AML-193 (cell line): ENCODE measurements at places on chromosomes 6 and 20.

GRCh38 chr6:105774247-105774646 lies 311.9 kb upstream of the PRDM1 start:
- DNase-seq: no peak

DNA sequence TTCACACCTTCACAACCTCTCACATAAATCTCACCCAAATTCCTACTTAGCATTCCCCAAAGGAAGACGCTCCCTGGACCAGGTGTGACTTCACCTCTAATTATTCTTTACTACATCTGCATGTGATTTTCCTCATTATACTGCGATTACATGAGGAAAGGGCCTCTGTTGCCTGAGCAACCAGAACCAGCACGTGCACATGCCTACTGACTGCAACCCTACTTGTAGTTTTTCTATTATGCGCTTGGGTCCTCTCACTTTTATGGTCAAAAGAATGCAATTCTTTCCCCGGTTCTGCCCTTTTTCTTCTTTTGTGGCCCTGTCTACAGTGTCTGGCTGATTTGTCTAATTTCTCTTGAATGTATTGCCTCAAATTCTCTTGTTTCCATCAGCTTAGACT lies 20.4 kb upstream of the ANKEF1 start:
- no peak for DNase-seq

DNA sequence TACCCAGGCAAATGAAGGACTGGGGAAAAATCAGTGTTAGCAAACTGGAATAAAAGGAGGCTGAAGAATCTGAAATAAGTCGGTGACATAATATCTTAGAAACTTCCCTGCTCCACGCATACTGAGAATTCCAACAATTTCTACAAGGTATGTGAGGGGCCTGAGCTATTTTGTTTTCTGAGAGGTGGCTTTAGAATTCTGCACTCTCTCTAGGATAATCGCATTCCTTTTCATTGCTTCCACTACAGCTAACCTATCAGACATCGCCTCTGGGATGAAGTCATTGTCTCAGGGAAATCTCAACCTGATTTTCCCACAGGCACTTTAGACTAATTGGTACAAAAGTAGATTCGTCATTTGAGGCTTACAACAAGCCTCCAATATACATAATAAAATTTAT lies 740.8 kb downstream of the PHF3 start:
- DNase-seq: no peak

DNA sequence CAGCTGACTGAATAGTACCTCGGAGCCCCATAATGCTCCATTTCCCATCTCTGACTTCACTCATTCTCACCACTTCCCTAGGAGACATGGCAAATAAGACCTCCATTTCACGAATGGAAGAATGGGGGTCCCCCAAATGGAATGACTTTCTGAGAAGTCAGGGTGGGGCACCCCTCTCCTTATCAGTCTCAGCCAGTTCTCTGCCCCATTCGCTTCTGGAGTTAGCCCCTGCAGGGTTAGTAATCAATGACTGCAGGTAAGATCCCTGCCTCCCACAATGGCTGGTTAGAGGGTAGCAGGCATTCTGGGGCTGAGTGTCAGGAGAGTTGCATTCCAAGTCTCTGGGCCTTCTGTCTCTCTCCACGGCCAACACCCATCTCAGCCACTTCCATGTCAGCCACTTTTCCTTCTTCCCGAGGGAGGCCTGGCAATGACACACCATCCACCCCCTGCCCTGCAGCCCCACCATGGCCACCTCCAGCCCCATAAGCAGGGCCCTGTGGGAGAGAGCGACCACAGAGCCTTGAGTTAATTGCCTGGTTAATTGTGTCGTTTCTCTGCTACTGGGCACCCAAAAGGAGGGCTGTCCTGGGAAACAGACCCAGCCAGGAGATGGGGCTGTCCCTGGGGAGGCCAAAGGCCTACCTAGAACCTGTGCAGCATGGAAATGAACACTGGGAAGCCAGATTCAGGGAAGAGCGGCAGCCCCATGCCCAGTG lies 13.4 kb downstream of the CCDC167 start:
- no peak for DNase-seq

DNA sequence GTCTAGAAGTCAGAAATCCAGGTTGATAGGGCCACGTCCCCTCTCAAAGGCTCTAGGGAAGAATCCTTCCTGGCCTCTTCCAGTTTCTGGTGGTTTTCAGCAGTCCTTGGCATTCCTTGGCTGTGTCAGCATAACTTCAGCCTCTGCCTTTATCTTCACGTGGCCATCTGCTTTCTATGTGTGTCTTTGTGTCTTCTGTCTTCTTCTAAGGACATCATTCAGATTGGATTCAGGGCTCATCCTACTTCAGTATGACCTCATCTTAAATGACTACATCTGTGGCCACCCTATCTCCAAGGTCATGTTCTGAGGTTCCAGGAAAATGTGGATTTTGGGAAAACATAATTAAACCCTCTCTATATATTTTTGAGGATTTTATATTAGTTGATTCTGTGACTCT lies 23.0 kb downstream of the C6orf89 start:
- no peak for DNase-seq

- peak; percentile 56 for DNase-seq
Measured at GRCh38 chr6:167350731-167351655, 26.1 kb downstream of the TTLL2 start.

GRCh38 chr6:85772641-85773040 lies 130.0 kb upstream of the SYNCRIP start:
- DNase-seq: no peak

GRCh38 chr6:111172563-111172962 lies 85.3 kb downstream of the SLC16A10 start:
- DNase-seq: no peak

DNA sequence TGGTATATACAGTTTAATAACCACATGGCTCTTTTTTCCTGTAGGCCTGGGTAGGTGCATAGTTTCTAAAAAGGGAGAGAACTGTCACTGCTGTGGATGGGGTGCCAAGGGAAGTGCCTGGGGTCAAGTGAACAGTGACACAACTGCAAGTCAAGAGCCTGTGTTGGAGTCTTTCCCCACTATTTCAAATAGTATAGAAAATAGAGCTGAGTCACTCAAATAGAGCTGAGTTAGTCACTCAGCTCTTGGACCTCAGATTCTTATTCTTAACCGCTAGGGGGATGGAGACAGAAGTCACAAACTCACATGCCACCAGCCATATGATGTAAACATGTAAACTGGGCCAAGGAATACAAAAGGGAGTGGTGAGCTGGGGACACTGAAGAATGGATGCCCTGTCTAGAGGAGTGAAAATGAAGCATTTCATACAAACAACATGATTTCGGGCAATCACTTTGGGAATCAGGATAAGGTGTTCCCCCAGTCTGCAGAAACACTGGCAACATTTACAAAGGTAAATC lies 2.1 kb downstream of the NQO2 start:
- DNase-seq: peak; percentile 99

- DNase-seq: no peak
Measured at GRCh38 chr6:3392930-3393835, 63.7 kb downstream of the SLC22A23 start.

DNA sequence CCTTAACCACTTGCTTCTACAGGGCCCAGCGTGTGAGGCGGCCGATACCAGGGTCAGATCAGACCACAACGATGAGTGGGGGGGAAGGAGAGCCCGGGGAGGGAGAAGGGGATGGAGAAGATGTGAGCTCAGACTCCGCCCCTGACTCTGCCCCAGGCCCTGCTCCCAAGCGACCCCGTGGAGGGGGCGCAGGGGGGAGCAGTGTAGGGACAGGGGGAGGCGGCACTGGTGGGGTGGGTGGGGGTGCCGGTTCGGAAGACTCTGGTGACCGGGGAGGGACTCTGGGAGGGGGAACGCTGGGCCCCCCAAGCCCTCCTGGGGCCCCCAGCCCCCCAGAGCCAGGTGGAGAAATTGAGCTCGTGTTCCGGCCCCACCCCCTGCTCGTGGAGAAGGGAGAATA lies 2.8 kb downstream of the RING1 start:
- DNase-seq: no peak

- no peak for DNase-seq
Measured at GRCh38 chr6:98634569-98634968, 199.8 kb upstream of the POU3F2 start.

GRCh38 chr6:153442096-153442495 lies 311.0 kb upstream of the RGS17 start:
- no peak for DNase-seq

- DNase-seq: no peak
Measured at GRCh38 chr6:92945799-92946198, 473.6 kb downstream of the EPHA7 start.

DNA sequence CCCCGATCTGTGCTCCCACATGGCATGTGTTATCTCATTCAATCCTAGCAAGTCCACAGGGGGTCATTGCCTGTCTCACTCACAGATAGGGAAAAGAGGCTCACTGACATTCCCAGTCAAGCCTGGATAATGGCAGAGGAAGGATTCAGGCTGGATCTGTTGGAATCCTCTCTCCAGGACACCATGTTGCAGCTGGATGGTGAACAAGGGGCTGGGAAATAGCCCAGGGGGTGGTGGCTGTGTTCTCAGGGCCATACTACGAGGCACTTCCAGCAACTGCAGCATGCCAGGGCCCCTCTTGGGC lies 5.0 kb upstream of the SPDEF start:
- no peak for DNase-seq

DNA sequence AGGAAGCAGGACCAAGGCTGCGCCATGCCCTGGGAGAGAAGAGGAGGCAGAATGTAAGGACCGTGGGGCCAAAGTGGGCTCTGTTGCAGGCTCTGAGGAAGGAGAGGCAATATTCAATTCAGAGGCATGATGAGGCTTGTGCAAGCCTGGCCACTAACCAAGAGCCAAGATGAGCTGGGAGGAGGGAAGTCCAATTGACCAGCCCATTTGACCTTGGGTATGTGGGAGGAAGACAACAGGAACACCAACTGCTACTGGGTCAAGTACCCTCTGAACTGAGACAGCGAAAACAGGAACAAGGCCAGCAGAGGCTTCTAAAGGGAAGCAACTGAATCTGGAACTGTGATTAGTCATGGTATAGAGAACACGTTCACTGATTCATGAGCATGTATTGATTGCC lies 779.6 kb downstream of the MAFB start:
- DNase-seq: no peak

- no peak for DNase-seq
Measured at GRCh38 chr6:28462401-28462800, 19.1 kb upstream of the ZSCAN23 start.

- peak; percentile 67 for DNase-seq
Measured at GRCh38 chr6:21593412-21593926, at the start of gene SOX4. Gene SOX4 (plus strand): TSS chr6:21593751. CDS start chr6:21594535, 784 bp downstream.

GRCh38 chr6:166286839-166287271 lies 21.3 kb downstream of the PRR18 start:
- DNase-seq: no peak

GRCh38 chr6:161195386-161195785 lies 78.5 kb downstream of the AGPAT4 start:
- DNase-seq: no peak

DNA sequence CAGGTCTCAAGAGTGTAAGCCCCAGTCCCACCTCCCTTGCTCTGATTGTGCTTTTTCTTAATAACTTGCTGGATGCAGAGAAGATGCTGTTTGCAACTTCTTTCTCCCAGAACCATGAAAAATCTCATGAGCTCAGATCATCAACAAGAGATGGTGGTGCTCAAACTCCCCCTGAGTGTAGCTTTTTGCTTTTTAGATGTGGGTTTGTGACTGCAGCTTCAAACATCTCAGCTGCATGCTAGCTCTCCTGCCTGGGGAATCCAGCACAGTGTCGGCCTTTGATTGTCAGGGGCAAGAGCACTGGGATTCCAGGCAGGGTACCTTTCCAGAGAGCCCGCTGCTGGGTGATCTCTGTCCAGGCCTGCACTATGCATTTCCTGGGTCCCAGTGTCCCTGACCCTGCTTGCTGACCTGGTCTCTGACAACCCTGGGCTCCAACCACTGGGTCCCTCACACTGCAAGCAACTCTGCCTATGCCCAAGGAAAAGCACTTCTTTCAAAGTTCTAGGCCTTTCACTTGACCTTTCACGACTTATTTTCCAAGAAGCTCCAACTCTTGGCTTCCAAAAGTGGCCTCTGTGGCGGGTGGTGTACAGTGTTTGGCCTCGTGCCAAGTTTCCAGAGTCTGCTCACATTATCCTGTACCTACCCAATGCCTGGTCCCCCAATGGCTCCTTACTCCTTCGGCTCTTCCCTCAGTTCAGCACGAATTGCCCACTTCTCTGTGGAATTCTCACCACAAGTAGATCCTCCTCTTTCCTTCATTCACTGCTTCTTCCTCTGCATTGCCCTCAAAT lies 69.7 kb upstream of the LY86 start:
- DNase-seq: no peak

- DNase-seq: no peak
Measured at GRCh38 chr6:41763470-41763869, 16.2 kb downstream of the FRS3 start.

GRCh38 chr20:56706867-56707360 lies 77.8 kb downstream of the TFAP2C start:
- no peak for DNase-seq

- DNase-seq: no peak
Measured at GRCh38 chr6:82690283-82690682, 326.7 kb downstream of the TPBG start.

- DNase-seq: no peak
Measured at GRCh38 chr6:10310826-10311225, 104.0 kb downstream of the TFAP2A start.

- DNase-seq: no peak
Measured at GRCh38 chr20:10329387-10330005, 104.5 kb downstream of the MKKS start.

- DNase-seq: no peak
Measured at GRCh38 chr6:131038597-131039344, 24.3 kb downstream of the EPB41L2 start.

- peak; percentile 6 for DNase-seq
Measured at GRCh38 chr20:50980071-50980681, 21.6 kb downstream of the MOCS3 start.

DNA sequence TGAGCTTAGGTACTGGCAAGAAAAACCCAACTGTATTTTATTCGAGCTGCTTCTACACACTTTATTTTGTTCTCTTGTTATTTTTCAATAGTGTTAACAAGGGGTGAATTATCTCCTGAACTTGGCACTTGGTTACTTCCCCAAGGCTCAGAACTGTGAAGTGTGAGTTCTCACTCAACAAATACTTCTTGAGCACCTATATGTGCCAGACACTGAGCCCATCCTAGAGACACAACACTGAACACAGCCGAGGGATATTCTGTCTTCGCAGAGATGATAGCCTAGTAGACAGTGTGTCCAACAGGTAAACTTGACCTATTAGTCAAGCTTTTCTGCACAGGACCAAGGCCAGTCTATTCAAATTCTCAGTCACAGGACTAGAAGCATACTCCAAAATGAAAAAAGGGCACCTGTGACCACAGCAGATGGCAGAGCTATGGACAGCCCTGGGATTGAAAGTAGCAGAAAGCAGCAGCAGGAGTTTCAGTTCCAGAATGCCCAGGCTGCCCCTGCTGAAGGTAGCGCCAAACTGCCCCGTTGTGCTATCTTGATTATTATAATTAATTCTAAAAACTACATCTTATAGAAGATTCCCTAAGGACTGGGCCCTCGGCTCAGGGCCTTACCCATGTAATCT lies 77.8 kb upstream of the TAB2 start:
- DNase-seq: no peak

- DNase-seq: no peak
Measured at GRCh38 chr6:17269840-17270239, 11.3 kb upstream of the RBM24 start.

GRCh38 chr6:47701363-47701762 lies 3.0 kb downstream of the ADGRF4 start:
- DNase-seq: no peak
